Karpas-422 (cell line): ENCODE measurements at places on chromosomes 3 and 15.

DNA sequence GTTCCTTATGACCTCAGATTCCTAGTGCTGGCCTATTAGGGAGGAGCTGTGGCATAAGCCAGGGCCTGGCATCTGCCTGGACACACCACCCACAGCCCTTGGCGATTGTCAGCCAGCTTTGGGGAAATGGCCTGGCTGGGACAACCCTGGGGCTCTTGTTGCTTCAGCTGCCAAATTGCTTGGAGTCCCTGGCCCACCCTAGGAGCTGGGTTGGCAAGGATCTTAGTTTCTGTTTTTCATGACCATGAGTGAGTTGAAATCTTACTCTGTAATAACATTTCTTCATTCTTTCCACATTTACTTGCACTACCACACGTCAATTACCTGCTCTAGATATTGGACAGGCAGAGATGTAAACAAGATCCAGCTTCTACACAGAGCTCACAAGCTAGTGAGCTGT is 1.9 kb upstream of the MYZAP start:
- no peak for DNase-seq

DNA sequence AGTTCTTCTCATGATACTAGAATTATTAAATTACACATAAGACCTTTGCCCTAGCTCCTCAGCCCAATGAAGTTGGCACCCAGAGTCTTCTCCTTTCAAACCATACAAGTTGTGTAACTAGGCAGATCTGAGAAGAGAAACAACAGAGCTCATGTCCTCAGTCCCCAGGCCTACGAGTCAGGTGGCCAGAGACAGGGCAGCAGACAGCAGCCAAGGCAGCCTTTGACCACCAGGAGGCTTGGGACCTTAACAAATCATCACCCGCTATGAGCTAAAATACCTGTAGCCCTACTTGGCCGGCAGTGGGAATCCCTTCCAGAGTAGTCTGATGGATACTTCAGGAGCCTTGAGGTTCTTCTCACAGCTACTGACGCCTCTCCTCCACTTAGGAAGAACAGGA is 18.3 kb downstream of the STIMATE start:
- DNase-seq: no peak

GRCh38 chr15:98315971-98316370 is 332.4 kb upstream of the IGF1R start:
- no peak for DNase-seq

DNA sequence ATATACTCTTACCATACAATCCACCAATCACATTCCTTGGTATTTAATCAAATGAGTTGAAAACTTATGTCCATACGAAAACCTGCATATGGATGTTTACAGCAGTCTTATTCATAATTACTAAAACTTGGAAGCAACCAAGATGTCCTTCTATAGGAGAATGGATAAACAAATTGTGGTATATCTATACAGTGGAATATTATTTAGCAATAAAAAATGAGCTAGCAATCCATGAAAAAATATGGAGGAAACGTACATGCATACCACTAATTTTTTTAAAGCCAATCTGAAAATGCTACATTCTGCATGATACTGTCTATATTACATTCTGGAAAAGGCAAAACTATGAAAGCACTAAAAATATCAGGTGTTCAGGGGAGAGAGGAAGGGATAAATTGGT is 73.9 kb upstream of the LPP start:
- DNase-seq: no peak

DNA sequence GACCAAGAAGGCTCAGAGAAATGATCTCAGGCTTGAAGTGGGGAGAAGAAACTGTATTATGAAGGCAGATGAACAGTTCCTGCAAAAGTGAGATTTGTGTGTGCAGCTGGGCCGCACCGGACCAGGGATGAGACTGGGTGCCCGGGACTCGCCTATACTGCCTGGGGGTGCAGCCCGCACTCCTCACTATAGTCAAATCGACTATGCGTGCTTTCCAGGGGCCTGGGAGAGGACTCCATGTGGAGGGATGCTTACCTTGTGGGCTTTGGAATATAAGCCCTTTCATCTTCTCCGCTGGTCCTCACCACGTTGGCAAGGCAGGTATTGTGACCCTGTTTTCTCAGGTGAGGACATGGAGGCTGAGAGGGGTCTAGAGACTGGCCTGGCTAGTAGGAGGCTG is 32.9 kb upstream of the APOD start:
- DNase-seq: no peak

GRCh38 chr15:52483707-52484106 is 45.0 kb downstream of the MYO5A start:
- DNase-seq: peak; percentile 36

DNA sequence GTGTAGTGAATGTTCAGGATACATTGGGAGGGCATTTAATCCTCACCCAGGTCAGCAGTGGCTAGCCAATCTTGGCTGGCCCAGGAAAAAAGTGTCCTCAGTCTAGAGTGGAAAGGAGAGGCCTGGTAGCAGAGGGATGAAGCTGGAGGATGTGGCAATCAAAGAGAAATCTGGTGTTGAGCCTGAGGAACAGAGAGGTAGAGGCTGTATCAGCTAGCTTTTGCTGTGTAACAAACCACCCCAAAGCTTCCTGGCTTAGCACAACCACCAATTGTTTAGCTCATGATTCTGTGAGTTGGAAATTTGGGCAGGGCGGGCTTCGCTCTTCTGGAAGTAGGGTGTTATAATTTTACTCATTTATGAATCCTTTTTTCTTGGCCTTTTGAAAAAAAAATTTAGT is 49.8 kb upstream of the PRR23E start:
- DNase-seq: no peak

DNA sequence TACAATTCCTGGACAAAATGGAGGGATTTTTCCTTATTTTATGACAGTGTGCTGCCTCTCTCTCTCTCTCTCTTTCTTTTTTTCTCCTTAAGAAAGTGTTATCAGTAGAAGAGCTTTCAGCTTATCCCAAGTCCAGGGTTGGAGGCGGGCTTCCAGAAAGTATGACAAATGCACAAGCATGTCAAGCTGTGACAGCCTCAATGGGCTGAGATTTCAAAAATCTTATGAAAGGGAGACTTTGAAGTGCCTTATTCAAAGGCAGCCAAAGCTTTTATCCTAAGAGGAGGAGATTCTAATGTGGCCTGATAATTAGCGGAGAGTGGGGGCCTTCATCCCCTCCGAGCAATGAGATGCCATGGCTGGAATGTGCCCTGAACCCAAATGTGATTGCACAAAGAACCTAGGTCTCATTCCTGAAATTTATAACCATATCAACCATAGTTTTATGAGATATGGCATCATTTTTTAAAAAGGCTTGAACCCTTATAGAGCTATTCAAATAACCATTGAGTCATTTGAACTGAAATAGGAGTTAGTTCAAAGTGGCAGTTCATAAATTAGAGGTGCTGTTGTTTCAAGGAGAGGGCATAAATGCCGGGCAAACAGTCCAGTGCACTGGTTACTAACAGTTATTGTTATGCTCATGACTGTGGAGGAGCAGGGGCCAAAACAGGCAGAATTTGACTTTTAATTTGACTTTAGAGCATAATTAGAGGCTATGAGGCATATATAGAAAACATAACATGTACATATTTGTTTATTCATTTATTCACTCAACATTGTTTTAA is 261.6 kb upstream of the THRB start:
- no peak for DNase-seq

DNA sequence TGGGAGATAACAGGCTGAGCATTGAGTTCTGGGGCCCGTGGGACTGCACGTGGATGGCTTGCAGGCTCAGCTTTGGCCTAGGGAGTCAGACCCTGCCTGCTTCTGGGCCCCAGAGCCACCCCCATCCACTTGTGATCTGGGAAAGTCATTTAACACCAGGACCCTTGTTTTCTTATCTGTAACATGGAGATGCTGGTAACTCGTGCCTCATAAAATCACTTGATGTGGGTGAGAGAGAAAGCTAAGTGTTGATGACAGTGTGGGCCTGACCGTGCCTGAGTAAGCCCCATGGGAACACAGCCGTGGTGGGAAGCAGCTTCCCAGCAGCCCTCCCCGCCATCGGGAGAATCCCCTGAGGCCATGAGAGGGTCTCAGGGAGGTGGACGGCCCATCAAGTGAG is 378.1 kb downstream of the GABRB3 start:
- no peak for DNase-seq

- no peak for DNase-seq
These were observed 31.3 kb upstream of the CCDC54 start for GRCh38 chr3:107345822-107346405.

DNA sequence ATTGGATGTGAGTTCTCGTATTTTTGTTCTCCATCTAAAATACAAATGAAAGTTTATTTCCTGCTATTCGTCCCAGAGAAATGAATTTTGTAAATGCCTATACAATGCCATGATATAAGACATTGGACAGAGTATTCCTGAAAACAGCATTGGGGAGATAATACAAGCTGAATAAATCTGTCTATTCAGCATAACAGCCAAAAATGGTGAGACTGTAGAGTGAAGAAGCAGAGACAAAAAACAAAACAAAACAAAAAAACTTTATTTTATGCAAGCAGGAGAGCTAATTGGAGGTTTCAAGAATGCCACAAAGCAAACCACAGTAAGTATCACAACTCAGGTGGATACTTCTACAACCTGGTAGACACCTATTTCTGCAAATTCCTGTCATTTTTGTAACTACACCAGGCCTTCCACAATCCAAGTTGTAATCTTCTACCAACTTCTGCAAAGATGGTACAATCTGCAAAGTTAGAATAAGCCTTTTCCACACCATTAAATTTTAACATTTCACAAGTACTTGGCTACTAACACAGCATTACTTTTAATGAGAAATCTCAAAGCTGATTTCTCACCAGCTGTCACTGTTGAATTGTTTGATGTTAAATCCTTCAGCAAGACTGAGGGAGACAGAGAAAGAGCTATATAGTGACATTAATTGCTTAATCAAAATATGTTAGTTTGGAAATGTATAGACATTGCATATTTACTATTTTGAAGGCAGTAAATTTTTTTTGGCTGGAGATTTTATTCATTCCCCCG is 163.1 kb downstream of the CLSTN2 start:
- no peak for DNase-seq

GRCh38 chr15:56678571-56678970 is 54.7 kb downstream of the ZNF280D start:
- DNase-seq: no peak

GRCh38 chr3:177615015-177615414 is 417.7 kb upstream of the TBL1XR1 start:
- no peak for DNase-seq

DNA sequence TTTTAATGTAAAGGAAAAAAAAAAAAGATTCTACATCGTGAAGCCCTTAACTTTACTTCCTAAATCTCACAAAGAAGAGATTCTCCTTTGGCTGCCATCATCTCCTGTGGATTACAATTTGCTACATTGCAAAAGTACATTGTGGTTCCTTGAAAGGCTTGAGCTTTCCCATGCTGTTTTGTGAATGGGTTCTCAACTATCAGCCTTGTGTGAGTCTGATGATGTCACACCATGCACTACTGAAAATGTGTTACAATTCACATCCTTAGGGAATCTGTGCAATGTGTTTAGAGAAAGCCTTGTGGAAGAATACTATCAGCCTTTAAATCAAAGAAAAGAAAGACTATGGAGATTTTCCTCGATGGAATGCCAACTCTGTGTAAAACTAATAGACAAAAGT is 510.0 kb upstream of the ALCAM start:
- DNase-seq: no peak

- no peak for DNase-seq
These were observed 14.9 kb upstream of the C3orf22 start for GRCh38 chr3:126573492-126574117.

- no peak for DNase-seq
These were observed 624 bp downstream of the BRK1 start for GRCh38 chr3:10116138-10116460.

DNA sequence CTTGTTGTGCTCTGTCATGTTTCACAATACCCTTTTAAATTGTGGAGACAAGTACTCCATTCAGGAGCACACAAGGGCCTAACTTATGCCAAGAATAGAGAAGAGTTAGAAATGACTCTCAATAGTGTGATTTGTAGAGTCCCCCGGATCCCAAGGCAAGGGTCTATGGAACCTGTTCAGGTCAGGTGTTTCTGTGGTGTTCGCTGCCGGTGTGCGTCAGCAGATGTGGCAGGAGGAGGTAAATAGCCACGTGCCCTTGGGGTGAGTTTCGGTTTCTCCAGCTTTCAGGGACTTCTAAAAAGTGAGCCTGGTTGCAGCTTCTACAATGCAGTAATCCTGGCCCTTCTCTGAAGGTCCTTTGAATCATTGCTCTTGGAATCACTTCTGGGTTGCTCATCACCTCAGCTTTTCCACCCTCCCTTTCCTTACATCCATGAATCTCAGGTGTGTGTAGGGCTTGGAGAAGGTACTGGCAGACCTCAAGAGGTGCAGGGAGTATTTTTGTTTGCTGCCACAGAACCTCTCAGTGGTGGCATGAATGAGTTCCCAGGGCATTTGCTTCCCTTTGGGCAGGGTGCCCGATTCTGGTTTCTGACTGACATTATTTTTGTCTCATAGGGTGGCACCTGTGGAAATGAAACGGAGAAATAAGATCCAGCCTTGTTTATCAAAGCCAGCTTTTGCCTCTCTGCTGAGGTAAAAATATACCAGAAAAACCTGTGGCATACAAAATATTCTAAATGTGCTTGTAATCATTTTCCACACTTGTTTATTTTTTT is 7.3 kb downstream of the ST3GAL6 start:
- peak; percentile 10 for DNase-seq

DNA sequence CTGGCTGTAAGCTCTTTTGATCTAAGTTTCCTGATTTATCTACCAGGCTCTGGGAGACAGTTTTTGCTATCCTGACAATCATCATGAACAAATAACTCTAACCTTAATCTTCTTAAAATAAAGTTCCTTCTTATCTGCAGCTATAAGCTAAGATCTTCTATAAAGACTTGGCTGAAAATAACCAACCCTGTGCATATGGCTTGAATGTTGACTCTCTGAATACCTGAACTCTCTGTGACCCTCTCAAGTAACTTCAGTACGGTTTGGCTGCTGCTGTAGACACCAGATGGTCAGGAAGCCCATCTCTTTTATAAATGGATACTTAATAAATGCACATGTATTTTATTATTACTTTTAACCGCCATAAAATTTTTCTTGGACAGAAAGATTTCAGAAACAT is 412.4 kb upstream of the CBLB start:
- DNase-seq: no peak

DNA sequence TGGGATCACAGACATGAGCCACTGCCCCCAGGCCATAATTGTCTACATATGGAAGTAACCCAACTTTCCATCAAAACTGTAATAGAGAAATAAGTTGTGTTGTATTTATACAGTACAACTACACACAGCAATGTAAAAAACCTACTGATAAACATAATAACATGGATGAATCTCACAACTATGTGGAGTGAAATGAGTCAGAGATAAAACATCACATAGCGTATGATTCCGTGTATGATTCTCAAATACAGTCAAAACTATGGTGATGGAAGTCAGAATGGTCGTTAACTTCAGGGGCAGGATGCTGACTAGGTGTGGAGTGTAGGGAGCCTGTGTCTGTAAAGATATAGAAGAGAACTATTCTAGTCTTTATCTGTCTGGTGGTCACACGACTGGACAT is 332.7 kb upstream of the SLCO3A1 start:
- no peak for DNase-seq

- no peak for DNase-seq
These were observed 507.6 kb downstream of the FHIT start for GRCh38 chr3:60743631-60744164.
